ENCODE measurements at places on chromosomes 11 and 22.

DNA sequence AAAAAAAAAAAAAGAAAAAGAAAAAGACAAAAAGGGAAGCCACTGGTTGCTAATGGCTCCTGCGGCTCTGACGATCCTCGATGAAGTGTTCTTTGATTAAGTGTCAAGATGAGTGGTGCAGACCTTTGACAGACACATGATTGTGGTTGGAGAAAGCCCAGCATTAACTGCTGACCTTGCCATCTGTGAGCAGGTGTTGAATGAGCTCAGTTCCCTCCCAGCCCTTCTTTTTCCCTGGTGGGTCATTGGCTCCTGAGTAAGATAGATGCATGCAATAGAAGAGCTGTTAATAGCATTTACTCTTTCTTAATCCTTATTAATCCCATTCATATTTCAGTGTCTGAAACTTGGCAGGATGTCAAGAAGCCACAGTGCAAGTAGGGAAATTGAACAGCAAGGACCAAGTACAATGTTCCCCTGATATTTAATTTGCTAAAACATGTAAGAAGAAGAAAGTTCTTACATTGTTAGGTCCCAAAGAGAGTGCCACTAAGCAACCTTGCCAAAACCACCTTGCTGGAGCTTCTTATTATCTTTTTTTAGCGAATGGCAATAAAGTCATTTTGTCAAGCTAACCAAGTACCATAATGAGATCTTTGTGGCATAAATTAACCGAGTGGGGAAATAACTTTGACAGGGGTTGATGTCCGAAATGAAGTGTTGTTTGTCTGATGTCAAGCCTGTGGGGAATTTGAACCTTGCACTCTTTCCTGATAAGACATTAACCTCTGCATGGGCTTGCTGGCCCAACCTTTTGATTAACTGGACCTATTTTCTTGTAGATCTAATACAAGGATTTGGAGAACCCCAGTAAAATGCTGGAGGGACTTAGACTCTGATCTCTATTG lies 113.7 kb downstream of the PTPRJ start:
- peak; percentile 36 for DNase-seq

- DNase-seq = peak; percentile 45
Measured at GRCh38 chr11:10725114-10725906, 25.7 kb upstream of the CTR9 start.

- DNase-seq = no peak
Measured at GRCh38 chr22:19865141-19865829, 10.6 kb upstream of the GNB1L start.

DNA sequence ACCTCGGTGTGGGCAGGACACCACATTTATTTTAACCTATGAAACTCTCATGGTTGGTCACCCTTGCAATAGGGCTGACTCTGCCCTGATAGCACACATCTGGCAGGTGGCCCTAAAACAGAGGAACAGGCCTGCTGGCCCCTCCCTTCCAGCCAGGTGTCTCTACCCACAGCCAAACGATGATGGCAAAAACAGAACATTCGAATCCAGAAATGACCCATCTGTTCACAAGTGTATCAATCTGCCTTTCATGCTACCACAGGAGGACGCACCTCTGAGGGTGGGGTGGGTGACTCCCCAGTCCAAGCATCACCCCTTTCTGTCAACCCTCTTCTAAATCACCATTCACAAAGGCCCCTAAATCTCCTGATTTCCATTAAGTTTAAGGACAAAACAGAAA lies 118.1 kb downstream of the ETS1 start:
- peak; percentile 75 for DNase-seq

DNA sequence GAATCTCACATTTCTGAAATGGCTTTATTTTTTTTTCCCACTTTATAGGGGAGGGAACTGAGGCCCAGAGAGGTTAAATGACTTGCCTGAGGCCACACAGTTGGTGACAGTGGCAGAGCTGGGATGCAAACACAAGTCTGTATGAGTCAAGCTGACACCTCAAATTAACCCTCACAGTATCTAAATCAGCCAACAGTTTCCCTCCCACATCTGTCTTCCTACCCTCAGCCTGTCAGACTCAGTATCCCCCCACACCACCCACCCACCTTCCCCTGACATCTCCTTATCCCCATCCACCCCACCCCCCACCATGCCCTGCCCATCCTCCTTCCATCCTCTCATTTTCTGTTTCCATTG lies 95.2 kb downstream of the TP53I11 start:
- DNase-seq = peak; percentile 86

DNA sequence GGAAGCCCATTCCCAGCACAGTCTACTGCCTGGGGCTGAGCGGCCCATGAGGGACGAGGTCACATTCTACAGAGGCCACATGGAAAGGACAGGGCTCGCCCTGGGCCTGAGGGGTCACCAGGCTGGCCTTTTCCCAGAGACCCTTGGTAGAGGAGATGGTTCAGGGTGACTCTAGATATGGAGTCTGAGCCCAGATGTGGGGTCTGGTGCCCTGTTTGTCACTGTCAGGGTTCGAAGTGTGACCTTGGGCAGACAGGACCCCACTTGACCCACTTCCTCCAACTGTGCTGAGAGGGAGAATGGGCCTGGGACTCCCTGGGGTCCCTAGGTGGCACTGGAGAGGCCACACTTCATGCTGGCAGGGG lies 81.0 kb downstream of the MYEOV start:
- DNase-seq = no peak
